ENCODE measurements at places on chromosomes 7 and 10.

DNA sequence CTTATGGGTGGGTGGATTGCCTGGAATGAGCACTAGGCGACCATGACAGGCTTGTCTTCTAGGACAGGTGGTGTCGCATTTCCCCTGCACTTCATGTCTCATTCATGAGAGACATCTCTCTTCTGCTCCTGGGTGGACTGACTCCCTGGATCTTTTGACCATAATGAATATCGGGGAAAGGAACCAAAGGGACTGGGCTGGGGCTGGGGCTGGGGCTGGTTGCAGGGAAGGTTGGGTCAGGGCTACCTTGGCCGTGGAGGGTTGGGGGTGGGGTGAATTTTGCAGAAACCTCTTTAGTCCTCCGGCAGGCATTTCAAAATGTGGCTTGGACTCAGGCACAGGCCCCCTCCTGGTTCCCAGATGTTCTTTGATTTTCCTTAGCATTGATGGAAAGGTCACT, 319.2 kb downstream of the ZNF716 start:
- no peak for DNase-seq

GRCh38 chr7:16999541-17000267, 117.9 kb upstream of the AGR3 start:
- no peak for DNase-seq

DNA sequence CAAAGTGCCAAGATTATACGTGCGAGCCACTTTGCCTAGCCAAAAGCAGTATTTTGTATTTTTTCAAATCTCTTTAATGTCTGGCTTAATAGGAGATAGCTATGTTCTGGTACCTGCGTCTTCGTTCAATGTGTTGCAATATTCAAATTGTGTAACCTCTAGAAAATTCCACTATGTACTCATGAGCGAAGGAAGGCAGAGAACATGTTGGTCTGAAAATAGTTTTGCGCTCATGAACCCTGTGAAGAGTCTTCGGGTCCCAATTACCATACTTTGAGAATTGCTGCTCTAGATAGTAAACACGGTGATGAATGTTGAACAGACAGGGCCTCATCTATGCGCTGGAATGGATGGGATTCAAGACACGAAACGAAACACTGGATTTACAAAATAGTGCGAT, 2.7 kb upstream of the SUV39H2 start:
- DNase-seq, result no peak

DNA sequence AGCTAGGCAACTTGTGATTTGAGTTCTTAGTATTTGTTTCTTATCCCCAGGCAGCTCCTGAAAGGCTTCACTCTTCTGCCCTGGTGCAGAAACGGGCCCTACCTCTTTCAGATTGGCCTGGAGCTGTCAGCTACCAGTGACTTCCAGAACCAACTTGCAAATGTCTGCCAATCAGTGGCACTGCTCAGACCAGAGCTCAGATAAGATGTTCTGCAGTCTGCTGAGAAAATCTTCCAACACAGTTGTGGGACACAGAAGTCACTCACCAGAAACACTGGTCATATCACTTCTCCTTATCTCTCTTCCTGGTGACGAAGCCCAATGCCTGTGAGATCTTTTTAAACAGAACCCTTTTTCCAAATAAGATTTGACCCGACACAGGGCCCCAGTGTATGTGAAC, 81.9 kb upstream of the DUSP5 start:
- no peak for DNase-seq

DNA sequence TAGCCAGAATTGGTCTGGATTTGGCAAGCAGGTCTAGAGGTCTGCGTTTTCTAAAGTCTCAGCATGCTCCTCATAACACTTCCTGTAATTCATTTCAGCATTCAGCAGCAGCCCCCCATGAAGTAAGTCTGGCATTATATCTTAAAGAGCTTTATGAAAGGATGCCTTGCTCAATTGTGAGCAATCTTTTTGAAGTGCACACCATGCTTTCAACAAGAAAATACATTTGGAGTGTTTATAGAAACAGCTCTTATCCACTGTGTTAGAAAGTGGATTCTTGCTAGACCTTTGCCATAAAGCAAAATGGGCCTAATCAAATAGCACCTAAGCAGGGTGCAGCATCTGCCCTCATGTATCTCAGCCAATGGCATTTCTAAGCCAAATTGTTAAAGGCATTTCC, 378.0 kb upstream of the AKR1E2 start:
- no peak for DNase-seq

DNA sequence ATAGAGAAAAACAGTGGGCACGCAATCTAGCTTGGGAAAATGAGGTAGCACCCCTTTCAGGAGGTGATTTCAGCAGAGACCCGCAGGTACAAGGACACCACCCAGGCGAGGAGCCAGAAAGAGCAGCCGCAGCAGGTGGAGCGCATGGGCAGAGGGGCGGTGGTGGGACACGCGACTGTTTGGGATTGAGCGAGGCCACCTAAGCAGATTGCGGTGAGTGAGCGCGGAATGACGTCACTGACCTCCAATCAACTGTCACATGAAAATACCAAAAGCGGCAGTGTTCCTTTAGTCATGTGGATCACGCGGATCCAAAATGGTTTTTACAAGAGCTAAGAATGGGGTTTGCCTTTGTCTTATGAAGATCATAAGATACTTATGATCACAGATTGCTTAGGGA, 40.2 kb upstream of the SLC26A3 start:
- no peak for DNase-seq

GRCh38 chr10:70903262-70903921, 15.0 kb upstream of the PCBD1 start:
- DNase-seq, result peak; percentile 67

- no peak for DNase-seq
Observed at GRCh38 chr10:131872827-131873375, 27.9 kb upstream of the PPP2R2D start.

DNA sequence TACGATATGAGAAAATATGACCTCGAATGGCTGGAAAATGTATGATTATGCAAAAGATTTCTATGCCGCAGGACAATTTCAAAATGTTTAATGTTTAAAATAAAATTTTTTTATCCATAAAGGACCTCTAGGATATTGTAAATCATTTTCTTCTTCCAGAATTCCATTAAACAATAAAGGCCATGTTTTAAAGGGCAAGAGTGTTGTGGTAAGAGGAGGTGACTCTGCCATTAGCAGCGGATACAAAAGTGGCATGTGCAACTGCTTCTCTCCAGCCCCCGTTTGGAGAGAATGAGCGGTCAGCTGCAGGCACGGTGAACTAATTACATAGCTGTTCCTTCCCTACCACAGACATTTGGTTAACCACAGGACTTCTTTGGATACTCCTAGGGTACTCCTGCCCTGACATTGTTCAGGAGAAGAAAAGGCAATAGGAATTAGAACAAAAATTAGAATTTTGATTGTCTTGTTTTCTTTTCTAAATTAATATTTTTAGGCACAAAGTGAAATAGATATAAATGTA, 63.8 kb downstream of the HBP1 start:
- DNase-seq, result no peak

DNA sequence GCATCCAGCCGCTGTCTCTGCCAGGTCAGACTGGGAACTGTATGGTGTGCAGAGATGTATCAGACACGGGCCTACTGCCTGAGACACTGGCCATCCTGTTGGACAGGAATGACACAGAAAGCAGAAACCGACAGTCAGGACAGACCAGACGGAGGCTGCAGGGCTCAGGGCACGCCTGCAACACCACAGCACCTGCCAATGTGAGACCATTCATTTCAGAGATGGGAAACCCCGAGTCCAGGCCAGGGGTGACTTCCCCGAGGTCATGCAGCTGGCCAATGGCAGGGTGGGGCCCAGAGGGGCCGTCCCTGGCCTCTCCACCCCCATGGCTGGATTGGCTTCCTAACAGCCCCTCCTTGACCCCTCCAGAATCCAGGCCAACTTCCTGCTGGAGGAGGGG, 34.7 kb downstream of the GRID1 start:
- DNase-seq, result no peak

- peak; percentile 31 for DNase-seq
Observed at GRCh38 chr10:132685101-132685891, 100.7 kb downstream of the NKX6-2 start.

GRCh38 chr7:80719261-80719660, 80.8 kb downstream of the CD36 start:
- DNase-seq, result no peak

GRCh38 chr7:28245123-28245878, 64.7 kb upstream of the JAZF1 start:
- DNase-seq, result no peak

DNA sequence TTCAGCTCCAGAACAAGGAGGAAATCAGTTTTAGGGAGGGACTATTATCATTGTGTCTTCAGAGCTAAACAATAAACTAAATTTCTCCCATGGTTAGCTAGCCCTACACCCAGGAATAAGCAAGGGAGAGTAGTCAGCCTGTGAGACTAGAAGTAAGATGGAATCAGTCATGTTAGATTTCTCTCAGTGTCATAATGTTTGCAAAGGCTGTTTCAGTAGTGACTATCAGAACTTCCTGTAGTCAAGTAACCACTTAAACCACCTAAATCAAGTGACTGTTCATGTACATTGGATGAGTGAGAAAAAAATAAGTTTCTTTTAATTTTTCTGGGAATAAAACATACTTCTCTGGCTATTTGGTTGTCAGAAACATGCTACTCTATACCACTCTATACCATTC, 121.6 kb downstream of the KCND2 start:
- DNase-seq, result no peak

DNA sequence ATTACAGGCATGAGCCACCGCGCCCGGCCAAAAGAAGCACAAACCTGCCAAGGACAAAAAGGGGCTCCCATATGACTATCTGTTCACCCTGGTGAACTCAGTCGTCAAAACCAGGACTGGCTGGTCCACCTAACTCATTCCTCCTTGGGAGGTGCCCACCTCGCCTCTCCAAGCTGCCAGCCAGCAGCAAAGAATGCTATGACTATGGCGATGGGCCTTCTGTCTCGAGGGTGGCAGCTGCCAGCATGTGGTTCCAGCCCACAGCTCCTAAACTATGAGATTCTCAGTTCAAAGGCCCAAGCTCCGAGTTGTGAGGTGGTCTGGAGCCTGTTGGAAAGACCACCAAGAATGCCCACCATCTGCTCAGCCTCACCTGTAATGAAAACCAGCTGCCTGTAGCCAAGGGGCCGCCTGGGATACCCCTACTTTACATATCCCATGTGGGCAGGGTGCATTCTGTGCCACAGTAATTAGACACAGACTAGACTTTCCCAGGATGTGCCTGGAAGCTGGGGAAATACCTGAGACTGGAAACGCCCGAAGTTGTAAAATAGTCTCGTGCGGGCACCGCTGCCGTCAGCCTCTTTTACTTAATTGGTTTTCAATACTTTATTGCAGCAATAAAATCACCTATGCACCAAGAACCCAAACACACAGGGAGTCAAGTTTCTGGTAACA, 71.1 kb downstream of the ZRANB1 start:
- no peak for DNase-seq

- no peak for DNase-seq
Observed at GRCh38 chr10:131181456-131181855, 130.1 kb downstream of the TCERG1L start.

DNA sequence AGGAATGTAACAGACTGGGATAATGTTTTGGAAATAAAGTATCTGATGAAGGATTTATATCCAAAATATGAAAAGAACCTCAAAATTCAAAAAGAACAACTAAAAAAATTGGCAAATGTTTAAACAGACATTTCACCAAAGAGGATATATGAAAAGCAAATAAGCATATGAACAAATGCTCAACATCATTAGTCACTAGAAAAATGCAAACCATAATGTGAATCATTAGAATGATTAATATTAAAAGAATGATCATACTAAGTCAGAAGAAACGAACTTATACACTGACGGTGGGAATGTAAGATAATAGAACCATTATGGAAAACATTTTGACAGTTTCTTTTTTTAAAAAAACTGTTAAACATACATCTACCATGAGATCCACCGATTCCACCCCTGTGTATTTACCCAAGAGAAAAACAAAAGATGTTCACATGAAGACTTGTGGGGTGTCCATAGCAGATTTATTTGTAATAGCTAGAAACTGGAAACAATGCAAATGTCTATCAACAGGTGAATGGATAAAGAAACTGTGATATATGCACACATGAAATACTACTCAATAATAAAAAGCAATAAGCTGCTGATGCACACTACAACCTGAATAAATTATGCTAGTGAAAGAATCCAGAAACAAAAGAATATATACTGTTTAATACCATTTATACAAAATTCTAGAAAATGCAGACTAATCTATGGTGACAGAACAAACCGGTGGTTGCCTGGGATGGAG, 35.7 kb downstream of the PRKG1 start:
- DNase-seq, result no peak

DNA sequence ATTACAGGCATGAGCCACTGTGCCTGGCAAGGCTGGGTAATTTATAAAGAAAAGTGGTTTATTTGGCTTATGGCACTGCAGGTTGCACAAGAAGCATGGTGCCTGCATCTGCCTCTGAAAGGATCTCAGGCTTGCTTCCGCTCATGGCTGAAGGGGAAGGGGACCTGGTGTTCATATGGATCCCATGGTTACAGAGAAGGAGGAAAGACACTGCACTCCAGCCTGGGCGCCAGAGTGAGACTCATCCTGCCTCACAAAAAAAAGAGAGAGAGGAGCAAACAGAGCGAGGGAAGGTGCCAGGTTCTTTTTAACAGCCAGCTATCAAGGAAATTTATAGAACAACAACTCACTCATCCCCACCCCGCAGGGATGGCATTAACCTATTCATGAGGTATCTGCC, 36.2 kb downstream of the HIP1 start:
- no peak for DNase-seq

- DNase-seq, result no peak
Observed at GRCh38 chr10:70178139-70178725, 7.9 kb upstream of the SAR1A start.

GRCh38 chr10:60114765-60115586, 208.6 kb upstream of the CCDC6 start:
- peak; percentile 23 for DNase-seq

- DNase-seq, result no peak
Observed at GRCh38 chr7:133077394-133077793, 4.5 kb downstream of the CHCHD3 start.

GRCh38 chr10:43890124-43890523, 241.4 kb upstream of the ZNF32 start:
- no peak for DNase-seq

DNA sequence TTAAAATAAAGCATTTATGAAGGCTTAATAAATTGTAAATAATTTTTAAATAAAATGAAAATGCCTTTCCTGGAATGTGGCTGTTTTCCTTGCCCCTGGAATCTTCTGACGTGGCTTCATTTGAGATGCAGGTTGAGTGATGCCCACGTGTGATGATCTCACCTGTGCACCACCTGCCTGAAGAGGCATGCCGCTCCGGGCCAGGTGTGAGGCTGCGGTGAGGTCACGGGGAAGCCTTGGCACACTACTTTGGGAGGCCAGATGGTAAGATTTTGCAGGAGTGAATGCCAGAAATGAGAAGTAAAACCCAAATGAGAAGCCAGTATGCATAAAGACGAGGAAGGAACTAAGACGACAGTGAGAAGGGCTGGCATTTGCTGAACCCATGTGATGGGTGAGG, 36.2 kb downstream of the GOT1 start:
- no peak for DNase-seq

DNA sequence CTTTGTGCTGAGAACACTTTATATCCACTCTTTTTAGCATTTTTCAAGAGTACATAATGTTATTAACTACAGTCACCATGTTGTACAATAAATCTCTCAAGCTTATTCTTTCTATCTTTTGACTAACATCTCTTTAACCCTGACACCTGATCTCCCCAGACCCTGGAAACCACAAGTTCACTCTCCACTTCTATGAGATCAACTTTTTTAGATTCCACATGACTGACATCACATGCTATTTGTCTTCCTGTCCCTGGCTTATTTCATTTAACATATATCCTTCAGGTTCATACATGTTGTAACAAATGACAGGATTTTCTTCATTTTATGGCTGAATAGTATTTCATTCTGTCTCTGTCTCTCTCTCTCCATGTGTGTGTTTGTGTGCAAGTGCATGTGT, 15.5 kb downstream of the SLC13A1 start:
- no peak for DNase-seq

- peak; percentile 25 for DNase-seq
Observed at GRCh38 chr10:70272925-70273316, 10.9 kb downstream of the NPFFR1 start.
